ENCODE measurements at places on chromosomes 7 and 10.
A peak's percentile ranks its signal among the peaks of the same experiment; 100 is the strongest.

- no peaks in the 10 kb centered on the region for H3K27me3 ChIP-seq
- no peak overlapping the region for H3K27ac ChIP-seq
- no peaks in the 10 kb centered on the region for H3K36me3 ChIP-seq
- DNase-seq, result no peak
- no peak overlapping the region for H3K4me3 ChIP-seq
These were observed 78.4 kb upstream of the MEOX2 start for GRCh38 chr7:15764851-15765382.

GRCh38 chr10:42988517-42989395 is 88.1 kb upstream of the RET start:
- no peaks in the 10 kb centered on the region for H3K36me3 ChIP-seq
- no peak overlapping the region for H3K27ac ChIP-seq
- no peaks in the 10 kb centered on the region for H3K4me1 ChIP-seq
- DNase-seq, result peak; percentile 53

- no peaks in the 10 kb centered on the region for H3K36me3 ChIP-seq
- no peak overlapping the region for H3K4me3 ChIP-seq
- peaks cover 8% of the 10 kb centered on the region for H3K27me3 ChIP-seq
- no peak for DNase-seq
- H3K27ac ChIP-seq, result no peak overlapping the region
These were observed 59.0 kb downstream of the IKZF1 start for GRCh38 chr7:50363327-50364060.

DNA sequence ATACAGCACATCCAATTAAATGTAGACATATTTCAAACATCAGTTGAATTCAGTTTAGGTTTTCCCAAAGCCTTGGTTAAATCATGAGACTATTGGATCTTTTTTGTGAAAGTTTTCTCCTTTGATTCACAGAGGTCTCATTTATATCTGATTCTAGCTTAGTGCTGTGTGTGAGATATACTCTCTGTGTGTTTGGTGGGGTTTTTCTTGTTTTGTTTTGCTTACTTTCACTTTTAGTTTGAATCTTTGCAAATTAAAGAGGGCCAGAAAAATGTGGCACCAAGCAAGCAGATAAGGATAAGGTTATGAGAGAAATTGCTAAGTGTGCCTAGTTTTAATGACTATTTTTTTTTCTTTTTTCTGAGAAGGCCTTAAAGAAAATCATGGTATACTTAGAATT is 12.6 kb upstream of the OR6B1 start:
- H3K27ac ChIP-seq, result no peak overlapping the region
- H3K4me3 ChIP-seq, result no peak overlapping the region
- H3K27me3 ChIP-seq, result no peaks in the 10 kb centered on the region
- no peaks in the 10 kb centered on the region for H3K36me3 ChIP-seq
- DNase-seq, result no peak

- H3K27me3 ChIP-seq, result no peaks in the 10 kb centered on the region
- H3K4me1 ChIP-seq, result no peaks in the 10 kb centered on the region
- H3K4me3 ChIP-seq, result no peak overlapping the region
- no peak for DNase-seq
- no peak overlapping the region for H3K27ac ChIP-seq
These were observed 689.8 kb upstream of the NRP1 start for GRCh38 chr10:34024282-34024681.

- no peaks in the 10 kb centered on the region for H3K27me3 ChIP-seq
- peaks cover 12% of the 10 kb centered on the region for H3K36me3 ChIP-seq
- DNase-seq, result no peak
- H3K27ac ChIP-seq, result peak overlapping the region; percentile 99
- no peak overlapping the region for H3K4me3 ChIP-seq
- H3K4me1 ChIP-seq, result peaks cover 69% of the 10 kb centered on the region
These were observed 15.2 kb downstream of the ITPRIP start for GRCh38 chr10:104323085-104323484.

GRCh38 chr7:74683799-74684198 is 26.3 kb downstream of the GTF2I start:
- no peak overlapping the region for H3K4me3 ChIP-seq
- H3K4me1 ChIP-seq, result no peaks in the 10 kb centered on the region
- peaks cover 44% of the 10 kb centered on the region for H3K36me3 ChIP-seq
- no peak overlapping the region for H3K27ac ChIP-seq

- DNase-seq, result no peak
- no peak overlapping the region for H3K4me3 ChIP-seq
- no peak overlapping the region for H3K27ac ChIP-seq
- H3K27me3 ChIP-seq, result peaks cover 17% of the 10 kb centered on the region
- H3K4me1 ChIP-seq, result peaks cover 3% of the 10 kb centered on the region
These were observed 200.5 kb upstream of the KIAA1217 start for GRCh38 chr10:24008164-24009091.

GRCh38 chr10:100327007-100327717 is 2.9 kb downstream of the PKD2L1 start:
- peaks cover 36% of the 10 kb centered on the region for H3K27me3 ChIP-seq
- no peak overlapping the region for H3K4me3 ChIP-seq
- DNase-seq, result no peak
- no peaks in the 10 kb centered on the region for H3K36me3 ChIP-seq

DNA sequence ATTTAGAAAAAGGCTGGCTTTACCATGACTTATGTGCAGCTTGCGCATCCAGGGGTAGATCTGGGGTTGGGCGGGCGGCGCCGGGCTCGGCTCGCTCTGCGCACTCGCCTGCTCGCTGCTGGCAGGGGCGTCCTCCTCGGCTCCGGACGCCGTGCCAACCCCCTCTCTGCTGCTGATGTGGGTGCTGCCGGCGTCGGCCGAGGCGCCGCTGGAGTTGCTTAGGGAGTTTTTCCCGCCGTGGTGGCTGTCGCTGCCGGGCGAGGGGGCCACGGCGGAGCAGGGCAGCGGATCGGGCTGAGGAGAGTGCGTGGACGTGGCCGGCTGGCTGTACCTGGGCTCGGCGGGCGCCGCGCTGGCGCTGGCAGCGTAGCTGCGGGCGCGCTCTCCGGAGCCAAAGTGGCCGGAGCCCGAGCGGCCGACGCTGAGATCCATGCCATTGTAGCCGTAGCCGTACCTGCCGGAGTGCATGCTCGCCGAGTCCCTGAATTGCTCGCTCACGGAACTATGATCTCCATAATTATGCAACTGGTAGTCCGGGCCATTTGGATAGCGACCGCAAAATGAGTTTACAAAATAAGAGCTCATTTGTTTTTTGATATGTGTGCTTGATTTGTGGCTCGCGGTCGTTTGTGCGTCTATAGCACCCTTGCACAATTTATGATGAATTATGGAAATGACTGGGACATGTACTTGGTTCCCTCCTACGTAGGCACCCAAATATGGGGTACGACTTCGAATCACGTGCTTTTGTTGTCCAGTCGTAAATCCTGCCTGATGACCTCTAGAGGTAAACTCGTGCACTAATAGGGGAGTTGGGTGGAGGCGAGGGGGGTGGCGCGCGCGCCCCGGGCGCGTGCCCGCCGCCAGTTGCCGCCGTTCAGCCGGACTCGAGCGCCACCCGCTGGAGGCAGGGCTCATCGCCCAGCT is at the start of gene HOXA5:
Gene HOXA5, minus strand, starts transcription at position 659 of the 927 bp plus-strand sequence. Its CDS starts 74 bp downstream, at position 585.
- H3K27me3 ChIP-seq, result no peaks in the 10 kb centered on the region
- H3K4me3 ChIP-seq, result peak within 1 kb of the TSS; percentile 64
- H3K36me3 ChIP-seq, result peaks cover 3% of the 10 kb centered on the region
- no peak for DNase-seq

- H3K27ac ChIP-seq, result no peak overlapping the region
- H3K36me3 ChIP-seq, result no peaks in the 10 kb centered on the region
- H3K27me3 ChIP-seq, result no peaks in the 10 kb centered on the region
- H3K4me3 ChIP-seq, result no peak overlapping the region
- DNase-seq, result no peak
- H3K4me1 ChIP-seq, result no peaks in the 10 kb centered on the region
These were observed 88.8 kb downstream of the OAT start for GRCh38 chr10:124329941-124330340.

- no peak overlapping the region for H3K27ac ChIP-seq
- no peak for DNase-seq
- H3K27me3 ChIP-seq, result no peaks in the 10 kb centered on the region
These were observed 134.2 kb downstream of the NRCAM start for GRCh38 chr7:108322046-108322445.

- H3K27ac ChIP-seq, result no peak overlapping the region
- H3K4me3 ChIP-seq, result no peak overlapping the region
- no peaks in the 10 kb centered on the region for H3K36me3 ChIP-seq
- peaks cover 8% of the 10 kb centered on the region for H3K4me1 ChIP-seq
These were observed 141.6 kb downstream of the PRKAG2 start for GRCh38 chr7:151735186-151735850.

DNA sequence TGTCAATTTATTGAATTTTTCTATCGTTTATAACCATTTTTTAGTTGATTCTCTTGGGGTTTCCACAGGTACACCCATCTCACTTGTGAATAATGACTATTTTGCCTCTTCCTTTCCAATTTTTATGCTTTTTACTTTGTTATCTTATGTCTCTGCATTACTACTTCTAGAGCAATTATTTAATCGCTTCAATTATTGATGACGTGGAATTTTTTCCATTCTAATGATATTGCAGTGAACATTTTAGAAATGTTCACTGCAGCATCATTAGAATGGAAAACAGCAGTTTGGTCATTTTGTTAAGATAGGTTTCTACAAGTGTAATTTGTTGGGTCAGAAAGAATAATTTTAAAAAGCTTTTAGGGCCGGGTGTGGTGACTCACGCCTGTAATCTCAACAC is 27.1 kb downstream of the FZD1 start:
- no peaks in the 10 kb centered on the region for H3K27me3 ChIP-seq
- no peaks in the 10 kb centered on the region for H3K4me1 ChIP-seq
- H3K36me3 ChIP-seq, result no peaks in the 10 kb centered on the region
- H3K4me3 ChIP-seq, result no peak overlapping the region
- no peak for DNase-seq
- H3K27ac ChIP-seq, result no peak overlapping the region

- H3K27me3 ChIP-seq, result no peaks in the 10 kb centered on the region
- DNase-seq, result no peak
- H3K4me3 ChIP-seq, result no peak overlapping the region
- H3K27ac ChIP-seq, result no peak overlapping the region
- H3K36me3 ChIP-seq, result no peaks in the 10 kb centered on the region
These were observed 42.4 kb downstream of the DNAH11 start for GRCh38 chr7:21585070-21585724.

- H3K36me3 ChIP-seq, result peaks cover 2% of the 10 kb centered on the region
- no peak for DNase-seq
- no peaks in the 10 kb centered on the region for H3K27me3 ChIP-seq
- no peak overlapping the region for H3K4me3 ChIP-seq
- peaks cover 47% of the 10 kb centered on the region for H3K4me1 ChIP-seq
These were observed 11.8 kb downstream of the BZW2 start for GRCh38 chr7:16657656-16658279.

- H3K27ac ChIP-seq, result no peak overlapping the region
- no peak overlapping the region for H3K4me3 ChIP-seq
- no peak for DNase-seq
- H3K4me1 ChIP-seq, result no peaks in the 10 kb centered on the region
These were observed 524.4 kb downstream of the SDK1 start for GRCh38 chr7:3825491-3825890.

- no peak overlapping the region for H3K4me3 ChIP-seq
- H3K4me1 ChIP-seq, result no peaks in the 10 kb centered on the region
- H3K27ac ChIP-seq, result no peak overlapping the region
- no peaks in the 10 kb centered on the region for H3K27me3 ChIP-seq
These were observed 270.3 kb downstream of the BBS9 start for GRCh38 chr7:33399528-33400213.

GRCh38 chr7:103560136-103560535 is 114.1 kb upstream of the SLC26A5 start:
- peaks cover 11% of the 10 kb centered on the region for H3K27me3 ChIP-seq
- no peak overlapping the region for H3K27ac ChIP-seq
- no peak for DNase-seq
- no peak overlapping the region for H3K4me3 ChIP-seq

- H3K27ac ChIP-seq, result no peak overlapping the region
- no peaks in the 10 kb centered on the region for H3K27me3 ChIP-seq
- H3K4me3 ChIP-seq, result no peak overlapping the region
- no peaks in the 10 kb centered on the region for H3K4me1 ChIP-seq
- no peak for DNase-seq
- H3K36me3 ChIP-seq, result no peaks in the 10 kb centered on the region
These were observed 71.1 kb downstream of the SLC37A3 start for GRCh38 chr7:140327261-140327661.

- H3K4me1 ChIP-seq, result no peaks in the 10 kb centered on the region
- H3K4me3 ChIP-seq, result no peak overlapping the region
- no peak for DNase-seq
- no peaks in the 10 kb centered on the region for H3K36me3 ChIP-seq
- no peak overlapping the region for H3K27ac ChIP-seq
- peaks cover 3% of the 10 kb centered on the region for H3K27me3 ChIP-seq
These were observed 8.4 kb upstream of the PVRIG start for GRCh38 chr7:100211342-100211780.

GRCh38 chr7:20218279-20218678 is 1.1 kb upstream of the MACC1 start:
- H3K4me3 ChIP-seq, result no peak overlapping the region
- peak overlapping the region; percentile 40 for H3K27ac ChIP-seq
- DNase-seq, result no peak
- no peaks in the 10 kb centered on the region for H3K27me3 ChIP-seq
